Fibroblast of skin of back (primary cell): ENCODE measurements at places on chromosomes 2 and 18.

- no peak for DNase-seq
Observed at GRCh38 chr2:192377173-192377572, 182.4 kb upstream of the TMEFF2 start.

GRCh38 chr2:236215761-236216333 is 47.7 kb upstream of the GBX2 start:
- DNase-seq, result no peak

DNA sequence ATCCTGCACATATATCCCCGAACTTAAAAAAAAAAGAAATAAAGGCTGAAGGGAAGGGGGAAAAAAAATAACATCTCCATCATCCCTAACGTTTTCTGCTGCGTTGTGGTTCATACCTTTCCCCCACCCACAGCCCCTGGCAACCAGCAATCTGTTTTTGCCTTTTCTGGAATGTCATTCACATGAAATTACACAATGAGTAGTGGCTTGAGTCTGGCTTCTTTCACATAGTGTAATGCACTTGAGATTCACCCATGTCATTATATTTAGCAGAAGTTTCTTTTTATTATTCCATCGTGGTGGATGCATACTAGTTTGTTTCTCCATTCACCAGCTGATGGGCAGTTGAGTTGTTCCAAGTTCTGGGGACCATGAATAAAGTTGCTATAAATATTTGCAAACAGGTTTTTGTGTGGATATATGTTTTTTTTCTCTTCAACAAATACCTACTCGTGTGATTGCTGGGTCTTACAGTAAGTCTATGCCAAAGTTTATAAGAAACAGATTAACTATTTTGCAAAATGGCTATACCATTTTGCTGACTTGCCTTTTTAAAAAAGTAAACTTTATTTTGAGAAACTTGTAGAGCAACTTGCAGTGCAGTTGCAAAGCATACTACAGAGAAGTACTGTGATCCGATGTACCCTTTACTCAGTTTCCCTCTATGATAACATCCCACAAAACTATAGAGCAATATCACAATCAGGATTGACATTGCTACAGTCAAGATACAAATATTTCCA is 322.5 kb downstream of the LPIN1 start:
- DNase-seq, result peak; percentile 34

DNA sequence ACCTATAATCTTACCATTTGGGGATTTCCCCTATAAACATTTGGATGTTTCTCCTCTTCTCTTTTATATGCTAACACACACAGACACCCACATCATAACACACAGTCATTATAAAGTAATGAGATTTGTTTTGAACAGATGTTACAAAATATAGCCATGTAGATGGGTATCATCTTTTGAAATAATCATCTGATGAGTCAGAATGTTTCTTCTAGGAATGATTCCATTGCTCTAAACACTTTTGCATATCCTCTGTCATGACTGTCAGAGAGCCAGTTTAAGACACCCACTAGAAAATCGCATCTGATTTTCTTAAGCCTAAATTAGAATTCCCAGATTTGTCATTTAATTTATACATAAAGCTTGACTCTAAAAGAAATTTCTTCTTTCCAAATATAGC is 442.6 kb downstream of the CMPK2 start:
- peak; percentile 34 for DNase-seq

DNA sequence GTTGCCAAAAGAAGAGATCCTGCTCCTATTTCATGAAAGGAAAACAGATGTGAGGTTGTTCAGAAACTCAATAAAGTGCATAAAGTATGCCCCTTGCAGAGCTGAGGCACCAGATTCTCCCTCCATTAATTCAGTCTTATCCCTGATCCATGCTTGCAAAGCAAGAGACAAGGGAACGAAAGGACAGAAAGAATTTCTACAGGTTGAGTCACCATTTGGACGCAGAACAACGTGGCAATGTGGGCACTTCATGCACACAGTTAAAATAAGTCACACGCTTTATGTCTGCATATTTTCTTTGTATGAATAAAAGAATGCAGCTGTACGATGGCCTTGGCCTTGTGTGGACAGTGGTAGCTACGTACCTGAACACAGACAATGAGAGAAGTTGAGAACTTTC is 321.7 kb upstream of the REV1 start:
- peak; percentile 94 for DNase-seq

DNA sequence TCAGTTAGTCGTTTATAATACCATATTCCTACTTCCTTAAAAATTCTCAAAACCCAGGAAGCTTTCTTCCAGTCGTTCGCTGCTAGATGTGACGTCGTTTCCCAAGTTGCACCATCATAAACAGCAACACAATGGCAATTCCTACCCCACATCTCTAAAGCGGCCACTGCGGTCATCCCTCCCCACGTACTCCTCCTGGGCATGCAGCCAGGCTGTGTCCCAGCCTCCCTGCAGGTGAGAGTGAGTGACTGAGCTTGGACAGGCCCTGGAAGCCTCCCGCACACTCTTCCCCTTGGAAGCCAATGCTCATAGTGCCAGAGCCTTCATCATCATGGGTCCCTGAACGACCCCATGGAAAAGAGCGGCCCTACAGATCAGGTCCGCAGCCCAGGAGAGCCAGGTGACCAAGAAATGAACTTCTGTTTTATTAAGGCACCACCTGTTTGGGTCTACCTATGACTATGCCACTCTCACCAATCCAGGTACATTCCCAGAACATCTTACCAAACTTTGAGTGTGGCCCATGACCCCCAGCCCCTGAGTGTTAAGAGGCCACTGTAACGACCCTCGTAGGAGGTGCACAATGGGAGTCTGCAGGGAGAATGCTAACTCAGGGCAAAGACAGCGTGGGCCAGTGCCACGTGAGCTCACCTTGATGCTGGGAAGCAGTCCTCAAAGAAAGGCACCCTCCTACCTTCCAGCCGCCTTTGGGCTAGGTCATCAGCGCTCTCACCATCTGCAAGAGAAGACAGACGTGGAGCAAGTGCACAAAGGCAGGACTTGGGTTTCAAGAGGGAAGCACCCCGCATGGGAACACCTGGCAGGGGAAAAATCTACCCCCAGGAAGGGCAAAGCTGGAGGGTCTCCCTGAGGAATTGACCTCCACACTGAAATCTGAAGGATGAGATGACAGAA is 74.7 kb upstream of the RAB6C start:
- no peak for DNase-seq

DNA sequence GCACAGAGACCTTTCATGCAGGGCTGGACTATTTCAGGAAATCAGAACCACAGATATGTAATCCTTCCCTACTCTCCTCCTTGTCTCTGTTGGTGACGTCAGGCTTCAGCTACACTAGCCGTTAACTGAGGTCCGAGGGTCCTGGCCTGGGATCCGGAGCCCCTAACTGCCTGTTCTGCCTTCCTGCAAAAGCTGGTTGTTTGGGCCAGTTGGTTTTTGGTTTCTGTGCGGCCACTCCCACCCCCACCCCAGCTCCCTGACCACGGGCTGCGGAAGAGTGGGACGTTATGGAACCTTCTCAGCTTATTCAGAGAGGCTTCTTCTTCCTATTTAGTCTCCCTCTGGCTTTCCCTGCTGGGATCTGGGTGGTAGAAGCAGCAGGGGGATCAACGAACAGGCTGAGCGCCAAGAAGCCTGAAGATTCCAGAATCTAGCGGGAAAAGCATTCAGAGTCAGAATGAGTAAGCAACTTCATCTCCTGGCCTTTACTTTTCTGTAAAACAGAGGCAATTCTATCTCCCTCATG is 49.3 kb upstream of the ROCK2 start:
- peak; percentile 63 for DNase-seq

- no peak for DNase-seq
Observed at GRCh38 chr2:226378753-226379705, 420.6 kb downstream of the IRS1 start.

DNA sequence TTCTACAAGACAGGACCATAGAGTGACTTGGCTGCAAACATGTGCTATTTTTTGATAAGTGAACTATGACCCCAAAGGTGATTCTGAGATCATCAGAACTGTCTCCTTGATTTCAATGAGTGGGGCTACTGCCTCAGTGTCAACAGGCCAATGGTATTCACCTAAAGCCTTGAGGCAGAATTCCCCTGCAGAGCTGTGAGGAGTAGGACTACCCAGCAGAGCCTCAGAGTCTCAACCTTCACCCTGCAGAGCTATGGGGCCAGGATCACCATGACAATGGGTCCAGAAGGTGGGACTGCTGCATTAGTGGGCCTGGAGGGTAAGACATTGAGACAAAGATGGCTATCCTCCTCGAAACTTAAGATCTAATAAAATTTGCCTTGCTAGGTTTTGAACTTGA is 1668.2 kb upstream of the SLC39A10 start:
- DNase-seq, result no peak

- DNase-seq, result no peak
Observed at GRCh38 chr2:70688427-70688826, 79.6 kb downstream of the ADD2 start.

- no peak for DNase-seq
Observed at GRCh38 chr2:183185534-183185933, 61.3 kb downstream of the NUP35 start.

DNA sequence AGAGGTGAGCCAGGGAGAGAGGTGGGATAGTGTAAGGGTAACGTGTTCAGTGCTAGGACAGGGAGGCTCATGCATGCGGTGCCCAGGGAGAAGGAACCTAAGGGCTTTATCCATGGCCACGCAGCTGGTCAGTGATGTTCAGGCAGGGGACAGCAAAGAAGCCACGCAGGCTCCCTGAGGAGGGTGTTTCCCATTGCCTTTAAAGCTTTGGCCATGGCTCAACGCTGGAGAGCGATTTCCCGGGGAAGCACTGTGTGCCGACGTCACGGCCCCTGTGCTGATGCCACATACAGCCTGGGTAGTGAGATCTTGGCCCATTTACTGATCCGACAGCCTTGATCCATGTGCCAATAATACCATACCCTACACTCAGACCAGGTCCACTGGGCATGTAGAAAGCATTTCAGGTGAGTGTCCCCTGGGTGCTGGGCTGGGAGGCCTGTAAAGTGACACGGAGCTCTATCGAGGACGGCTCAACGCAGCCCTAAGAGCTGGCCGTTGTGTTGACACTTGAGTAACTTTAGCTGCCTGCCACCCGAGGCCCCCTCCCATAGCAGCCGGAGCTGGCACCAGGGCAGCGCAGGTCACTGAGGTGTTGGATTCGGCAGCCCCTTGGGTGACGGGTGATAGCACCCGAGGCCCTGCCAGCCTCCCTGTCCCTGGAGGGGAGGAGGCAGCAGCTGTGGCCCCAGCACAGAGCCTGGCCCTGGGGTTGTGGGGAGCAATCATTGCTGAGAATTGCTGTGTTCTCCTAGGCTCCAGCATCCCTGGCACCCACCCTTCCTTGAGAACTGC is 41.4 kb downstream of the PDIA6 start:
- no peak for DNase-seq

GRCh38 chr2:214315324-214315723 is 95.5 kb upstream of the VWC2L start:
- DNase-seq, result no peak

DNA sequence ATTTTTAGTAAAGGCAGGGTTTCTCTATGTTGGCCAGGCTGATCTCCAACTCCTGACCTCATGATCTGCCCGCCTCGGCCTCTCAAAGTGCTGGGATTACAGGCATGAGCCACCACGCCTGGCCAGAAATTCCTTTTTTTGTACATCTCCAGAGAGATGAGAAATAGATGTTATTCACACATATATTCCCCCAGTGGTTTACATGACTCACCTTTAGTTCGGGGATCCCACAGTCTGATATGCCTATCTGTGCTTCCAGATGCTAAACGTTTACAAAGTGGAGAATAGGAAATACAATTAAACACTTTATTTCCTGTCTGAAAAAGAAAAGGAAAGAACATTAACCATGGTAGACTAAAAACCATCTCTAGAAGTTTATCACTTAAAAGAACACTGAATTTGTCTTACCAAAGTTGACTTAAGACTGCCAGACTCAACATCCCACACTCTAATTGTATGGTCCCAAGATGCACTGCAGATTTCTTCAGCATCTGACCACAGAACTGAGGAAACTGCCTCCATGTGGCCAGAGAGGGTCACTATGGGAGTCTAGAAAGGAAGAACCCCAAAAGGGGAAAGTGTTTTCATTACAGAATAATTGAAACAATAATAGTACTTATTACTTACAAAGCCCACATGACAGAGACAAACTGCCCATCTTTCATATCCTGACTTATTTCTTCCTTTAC is 12.6 kb upstream of the ICA1L start:
- no peak for DNase-seq

- DNase-seq, result peak; percentile 91
Observed at GRCh38 chr18:27750014-27750413, 426.9 kb downstream of the CDH2 start.

DNA sequence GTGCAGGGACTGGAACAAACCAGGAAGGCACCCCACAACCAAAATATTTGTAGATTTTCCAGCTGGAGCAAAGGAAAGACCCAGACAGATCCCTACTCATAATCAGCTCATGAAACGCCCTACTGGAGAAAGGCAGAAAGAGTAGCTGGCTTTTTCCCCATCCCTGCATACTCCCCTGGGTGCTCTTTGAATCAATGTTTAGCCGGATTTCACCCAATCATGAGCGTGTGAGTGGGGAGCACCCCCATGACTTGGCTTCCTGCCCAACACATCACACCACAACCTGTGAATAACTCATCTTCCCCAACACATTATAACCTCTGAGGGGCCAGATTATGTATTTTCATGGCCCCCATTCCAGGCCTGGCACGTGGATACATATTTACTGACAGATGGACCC is 35.1 kb upstream of the SLC14A1 start:
- DNase-seq, result no peak

GRCh38 chr2:1973636-1974035 is 229.3 kb upstream of the PXDN start:
- no peak for DNase-seq

- DNase-seq, result peak; percentile 85
Observed at GRCh38 chr2:163774862-163775261, 39.1 kb upstream of the FIGN start.

- DNase-seq, result no peak
Observed at GRCh38 chr2:127388423-127389164, 819 bp upstream of the MAP3K2 start.

DNA sequence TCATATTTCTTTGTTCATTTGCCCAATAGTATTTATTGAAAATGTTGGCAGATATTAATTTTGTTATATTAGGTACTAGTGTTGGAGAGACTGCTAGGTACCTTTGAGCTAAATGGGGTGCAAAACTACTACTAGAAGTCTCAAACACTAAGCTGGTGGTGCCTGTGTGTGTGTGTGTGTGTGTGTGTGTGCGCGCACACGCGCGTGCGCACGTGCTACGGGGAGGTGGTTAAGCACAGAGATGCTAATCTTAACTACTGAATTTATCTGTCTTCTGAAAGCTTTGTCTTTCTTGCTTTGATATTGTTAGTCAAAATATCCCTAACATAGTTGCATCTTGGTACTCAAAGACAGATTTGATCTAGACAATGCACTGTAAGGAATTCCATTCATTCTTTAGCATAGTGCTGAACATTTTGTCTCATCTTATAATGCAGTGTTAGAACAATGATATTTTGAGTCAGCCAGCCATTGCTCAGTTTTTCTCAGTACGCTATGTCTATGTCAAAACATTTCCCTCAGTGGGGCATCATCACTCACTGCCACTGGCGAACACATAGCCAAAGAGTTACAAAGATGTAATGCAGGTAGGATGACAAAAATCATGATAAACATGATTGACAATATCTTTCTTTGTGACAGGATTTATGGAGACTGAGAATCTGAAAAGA is 396.0 kb upstream of the RGPD4 start:
- DNase-seq, result peak; percentile 7
